ENCODE measurements at places on chromosomes 4 and X. TPM values are rescaled to one million over a fixed set of nuclear protein-coding genes. Genes with fewer than 3 reads are reported as not detected.
A peak's percentile ranks its signal among the peaks of the same experiment; 100 is the strongest.

DNA sequence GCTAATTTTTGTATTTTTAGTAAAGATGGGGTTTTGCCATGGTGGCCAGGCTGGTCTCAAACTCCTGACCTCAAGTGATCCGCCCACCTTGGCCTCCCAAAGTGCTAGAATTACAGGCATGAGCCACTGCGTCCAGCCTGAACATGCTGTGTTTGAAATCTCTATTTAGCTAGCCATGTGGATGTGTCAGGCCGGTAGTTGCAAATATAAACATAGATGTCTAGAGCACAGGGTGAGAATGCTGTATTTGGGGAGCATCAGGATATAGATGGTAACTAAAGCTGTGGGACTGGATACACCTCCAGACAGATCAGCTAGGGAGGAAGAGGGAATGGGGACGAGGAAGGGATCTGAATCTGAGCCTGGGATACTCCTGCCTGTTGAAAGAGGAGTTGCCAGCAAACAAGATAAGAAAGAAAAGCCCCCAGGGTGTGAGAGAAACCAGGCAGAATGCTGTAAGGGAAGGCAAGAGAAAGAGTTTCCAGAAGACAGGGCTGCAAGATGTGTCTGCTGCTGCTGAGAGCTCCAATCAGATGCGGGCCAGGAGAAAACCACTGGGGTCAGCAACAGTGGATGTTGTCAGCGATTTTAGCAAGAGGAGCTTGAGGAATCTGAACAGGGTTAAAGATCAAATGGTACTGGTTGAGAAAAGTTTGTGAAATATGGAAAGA, 177.4 kb downstream of the PALLD start:
- no peak for DNase-seq

DNA sequence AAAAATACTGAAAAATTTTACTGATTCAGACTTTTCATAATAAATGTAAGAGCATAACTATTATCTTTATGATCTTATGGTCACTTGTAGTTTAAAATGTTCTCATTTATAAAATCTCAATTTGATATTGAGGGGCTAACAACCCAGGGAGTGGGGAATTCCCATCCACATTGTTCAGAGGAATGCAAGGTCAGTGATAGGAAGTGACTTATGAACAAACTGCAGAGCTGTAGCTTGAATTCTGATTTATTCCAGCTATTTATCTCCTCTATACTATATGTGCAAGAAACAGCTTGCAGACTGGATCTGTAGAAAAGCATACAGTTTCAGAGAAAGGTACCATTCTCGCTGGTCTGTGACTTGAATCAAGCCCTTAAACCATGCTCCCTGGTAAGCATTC, 61.6 kb downstream of the SEC24D start:
- no peak for DNase-seq

DNA sequence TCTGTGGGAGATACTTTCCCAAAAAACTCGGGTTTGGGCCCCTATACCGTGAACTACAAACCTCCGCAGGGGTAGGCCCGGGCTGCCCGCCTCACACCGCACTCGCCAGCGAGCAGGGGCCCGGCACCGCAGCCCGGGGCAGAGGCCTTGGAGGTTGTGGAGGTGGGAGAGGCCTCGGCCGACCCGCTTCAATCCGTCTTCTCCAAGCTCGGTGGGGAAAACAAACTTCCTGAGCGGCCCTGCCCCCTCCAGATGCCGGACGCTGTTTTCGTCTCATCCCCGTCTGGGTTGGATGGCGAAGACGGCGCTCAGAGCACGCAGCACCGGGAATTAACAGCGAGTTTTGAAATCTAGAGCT, 442 bp upstream of the MCUB start:
- DNase-seq, result peak; percentile 33

DNA sequence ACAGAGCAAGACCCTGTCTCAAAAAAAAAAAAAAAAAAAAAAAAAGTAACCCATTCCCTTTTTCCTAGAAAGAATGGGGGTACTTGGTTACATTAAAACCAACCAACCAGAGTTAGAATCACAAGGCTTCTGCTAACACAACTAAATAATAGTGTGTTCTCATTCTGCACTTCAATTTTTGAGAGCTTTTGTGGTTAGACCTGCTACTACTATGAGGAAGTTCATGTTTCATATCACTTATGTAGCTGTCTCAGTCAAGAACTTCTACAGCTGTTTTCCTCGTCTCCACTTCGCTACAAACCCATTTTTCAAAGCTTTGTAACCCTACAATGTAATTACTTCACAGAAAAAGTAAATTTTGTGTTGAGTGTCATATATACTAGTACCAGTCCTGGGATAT, 58.3 kb downstream of the PDHA2 start:
- no peak for DNase-seq

DNA sequence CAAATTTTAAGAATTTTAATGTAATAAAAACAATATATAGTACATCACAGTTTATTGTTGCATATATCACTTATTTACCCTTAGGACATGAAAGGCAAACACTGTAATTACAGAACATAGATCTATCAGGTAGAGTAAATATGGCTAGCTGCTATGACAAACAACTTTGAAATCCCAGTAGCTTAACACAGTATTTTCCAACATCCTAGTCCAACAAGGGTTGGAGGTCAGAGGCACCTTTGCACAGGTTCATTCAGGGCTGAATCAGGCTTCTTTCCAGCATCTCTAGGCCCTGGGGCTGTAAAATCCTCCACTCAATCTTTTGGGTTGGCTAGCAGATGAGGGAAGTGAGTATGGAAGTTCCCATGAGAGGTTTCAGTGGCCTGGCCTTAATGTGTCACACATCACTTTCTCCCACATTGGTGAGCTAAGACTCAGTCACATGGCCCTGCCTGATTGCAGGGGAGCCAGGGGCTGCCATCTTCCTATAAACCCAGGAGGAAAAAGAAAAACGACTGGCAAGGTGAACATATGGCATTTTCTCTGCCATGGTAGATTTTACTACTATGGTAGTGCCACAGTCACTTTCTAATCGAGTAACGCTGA, 32.9 kb downstream of the HERC6 start:
- DNase-seq, result no peak

DNA sequence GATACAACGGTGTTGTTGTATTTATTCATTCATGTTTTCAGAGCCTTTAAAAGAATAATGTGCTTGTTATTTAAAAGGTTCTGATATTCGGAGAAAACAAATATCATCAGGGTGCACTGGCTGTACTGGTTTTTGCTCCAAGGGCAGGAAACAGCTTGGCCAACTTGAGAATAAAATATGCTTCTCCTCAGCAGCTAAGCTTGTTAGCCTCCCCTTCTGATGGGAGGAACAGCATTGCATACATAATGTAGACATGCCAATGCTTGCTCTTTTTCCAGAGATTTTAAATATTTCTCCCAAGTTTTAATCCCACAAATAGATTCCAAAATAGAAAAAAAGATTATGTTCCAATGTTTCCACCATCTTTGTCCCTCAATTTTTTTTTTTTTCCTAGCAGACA, 87.6 kb upstream of the RPL34 start:
- DNase-seq, result no peak

- no peak for DNase-seq
Measured at GRCh38 chrX:81286608-81287007, 84.7 kb downstream of the SH3BGRL start.

GRCh38 chr4:42172921-42173320, 20.5 kb upstream of the BEND4 start:
- no peak for DNase-seq

- no peak for DNase-seq
Measured at GRCh38 chr4:161892951-161893350, 270.8 kb downstream of the FSTL5 start.

DNA sequence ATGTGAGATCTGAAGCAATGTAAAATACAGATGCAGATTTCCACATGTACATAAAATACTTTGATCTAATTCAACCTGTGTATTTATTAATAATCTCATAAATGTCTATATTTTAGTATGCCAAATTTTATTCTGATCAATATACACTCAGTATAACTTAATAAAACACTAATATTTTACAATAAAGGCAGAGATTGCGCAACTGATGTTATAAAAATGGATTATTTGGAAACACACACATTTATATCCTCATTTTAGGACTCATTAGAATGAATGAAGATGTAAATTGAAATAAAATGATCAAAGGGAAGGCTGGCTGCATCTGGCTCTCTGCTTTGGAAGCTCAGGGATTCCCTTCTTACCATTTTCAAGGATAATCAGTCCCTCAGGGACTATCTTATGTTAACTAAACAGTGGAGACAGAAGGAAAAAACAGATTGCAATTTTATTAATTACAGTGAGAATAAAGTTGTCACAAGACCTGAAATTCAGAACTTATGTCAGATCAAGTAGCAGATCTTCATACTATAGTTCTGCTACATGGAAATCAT, 900.9 kb upstream of the EPHA5 start:
- no peak for DNase-seq

- no peak for DNase-seq
Measured at GRCh38 chrX:9378980-9379696, 85.7 kb upstream of the TBL1X start.

- DNase-seq, result no peak
Measured at GRCh38 chr4:99824070-99824599, 7.5 kb downstream of the DAPP1 start.

- DNase-seq, result no peak
Measured at GRCh38 chr4:171629182-171629581, 184.0 kb upstream of the GALNTL6 start.

GRCh38 chr4:145014365-145014764, 83.6 kb downstream of the ANAPC10 start:
- no peak for DNase-seq

Gene CXorf49
- total RNA-seq, result 19.1 TPM

Gene CT45A2
- total RNA-seq, result 0.31 TPM

Gene ZNF630
- 1.5 TPM for total RNA-seq

Gene BST1
- total RNA-seq, result 1.6 TPM

Gene ARHGAP10
- 108 TPM for total RNA-seq

Gene ARMCX2
- total RNA-seq, result 16.1 TPM

Gene HS6ST2
- 7.6 TPM for total RNA-seq

Gene TRAM1L1
- 8.7 TPM for total RNA-seq

Gene AFM
- total RNA-seq, result not detected

Gene FATE1
- total RNA-seq, result 890 TPM

Gene CHRNA9
- total RNA-seq, result 0.50 TPM

Gene MYOZ2
- 2.8 TPM for total RNA-seq

Gene CCDC160
- 2.0 TPM for total RNA-seq
